Sigmoid colon (tissue), 7 donors: ENCODE measurements at places on chromosomes 1 and 21. TPM values are rescaled to one million over a fixed set of nuclear protein-coding genes. Genes with fewer than 3 reads are reported as not detected.
A peak's percentile ranks its signal among the peaks of the same experiment; 100 is the strongest.

DNA sequence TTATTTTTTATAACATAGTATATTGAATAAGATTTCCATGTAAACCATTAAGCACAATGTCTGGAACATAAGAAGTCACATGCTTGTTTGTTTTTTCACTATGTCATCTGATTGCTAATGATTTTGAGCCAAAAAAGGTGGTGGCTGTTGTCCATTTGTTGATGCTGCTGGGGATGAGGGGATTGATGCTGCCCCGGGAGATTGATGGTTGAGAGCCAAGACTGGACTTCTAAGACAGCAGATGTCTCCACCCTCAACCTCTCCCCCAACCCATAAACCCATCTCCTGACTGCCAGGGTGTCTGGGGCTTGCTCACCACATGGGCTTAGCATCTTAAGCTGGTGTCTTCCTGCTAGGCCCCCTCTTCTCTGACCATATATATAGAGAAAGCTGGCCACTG lies 35.8 kb upstream of the CD34 start:
- no peak for DNase-seq

- DNase-seq, result no peak
These were observed 1067.9 kb downstream of the BRINP3 start for GRCh38 chr1:189409774-189410173.

The TDRD10 gene
- total RNA-seq, result 2.5 TPM

- DNase-seq, result peak; percentile 43
These were observed 64.7 kb downstream of the KCND3 start for GRCh38 chr1:111924786-111925185.

- no peak for DNase-seq
These were observed 13.7 kb upstream of the IGFN1 start for GRCh38 chr1:201176940-201177339.

DNA sequence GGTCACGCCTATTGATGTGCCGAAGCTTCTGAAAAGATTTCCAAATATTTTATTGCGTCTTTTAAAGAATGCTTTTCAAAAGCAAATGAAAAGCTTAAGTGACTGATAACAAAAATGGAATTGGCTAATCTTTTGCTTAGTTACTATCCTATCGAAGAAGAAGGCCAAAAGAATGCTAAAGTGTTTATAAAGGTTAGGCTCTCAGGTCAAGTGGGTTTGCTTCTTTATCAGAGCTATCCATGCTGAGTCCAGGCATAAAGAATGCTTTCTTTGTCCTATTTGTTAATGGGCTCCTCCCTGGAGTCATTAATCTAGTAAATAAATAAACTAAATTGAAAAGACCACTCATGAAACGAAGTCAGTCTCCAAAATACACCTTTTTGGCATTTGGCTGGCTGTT lies 133.4 kb upstream of the LYPLAL1 start:
- no peak for DNase-seq

- DNase-seq, result no peak
These were observed 88.2 kb upstream of the SLC25A33 start for GRCh38 chr1:9451081-9451480.

DNA sequence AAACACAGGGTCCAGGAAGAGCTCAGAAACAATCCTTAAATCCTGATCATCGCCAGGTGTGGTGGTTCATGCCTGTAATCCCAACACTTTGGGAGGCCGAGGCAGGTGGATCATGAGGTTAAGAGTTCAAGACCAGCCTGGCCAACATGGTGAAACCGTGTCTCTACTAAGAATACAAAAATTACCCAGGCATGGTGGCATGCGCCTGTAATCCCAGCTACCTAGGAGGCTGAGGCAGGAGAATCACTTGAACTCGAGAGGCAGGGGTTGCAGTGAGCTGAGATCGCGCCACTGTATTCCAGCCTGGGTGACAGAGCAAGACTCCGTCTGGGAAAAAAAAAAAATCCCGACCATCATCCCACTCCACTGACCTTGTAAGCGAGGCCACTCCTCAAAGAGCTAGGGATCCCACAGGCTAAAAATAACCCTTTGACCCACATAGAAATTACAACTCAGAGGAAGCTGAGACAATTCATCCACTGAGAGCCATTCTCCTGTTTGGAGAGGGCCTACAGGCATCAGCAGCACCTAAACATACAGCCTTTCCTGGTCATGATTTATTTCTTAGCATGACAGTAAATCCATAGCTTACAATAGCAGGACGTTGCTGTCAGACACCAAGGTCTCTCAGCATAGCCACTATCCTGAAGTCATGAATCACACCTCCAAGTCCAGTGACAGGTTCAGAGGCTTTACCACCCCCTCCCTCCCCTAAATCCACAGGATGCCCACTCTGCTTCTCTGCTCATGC lies 66.7 kb downstream of the TGFBR3 start:
- no peak for DNase-seq

GRCh38 chr1:50333595-50333974 lies 89.7 kb downstream of the DMRTA2 start:
- DNase-seq, result no peak

The KRTAP13-2 gene
- not detected for total RNA-seq

The GRIK3 gene
- total RNA-seq, result 7.1 TPM

DNA sequence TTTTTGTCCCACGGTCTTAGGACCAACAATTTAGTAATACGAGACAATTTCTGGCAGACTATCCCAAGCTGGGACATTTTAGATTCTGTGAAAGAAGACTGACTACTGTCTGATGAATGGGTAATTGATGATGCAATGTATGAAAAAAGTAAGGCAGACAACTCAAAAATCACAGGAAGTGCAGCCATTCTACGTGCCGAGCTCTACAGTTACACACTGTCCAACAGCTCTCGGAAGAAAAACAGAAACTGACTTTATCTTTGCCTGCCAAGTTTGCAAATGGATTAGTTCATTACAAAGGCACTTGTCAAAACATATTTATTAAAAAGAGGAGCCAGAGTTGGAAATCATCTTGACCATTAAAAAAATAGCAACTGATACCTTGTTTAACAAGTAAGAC lies 31.3 kb downstream of the ZBTB8B start:
- no peak for DNase-seq

The ALPL gene
- 2.3 TPM for total RNA-seq

The C8B gene
- total RNA-seq, result not detected
